Cardiac septum (tissue), 1 donor: ENCODE measurements at places on chromosomes 4 and X. TPM values are rescaled to one million over a fixed set of nuclear protein-coding genes. Genes with fewer than 3 reads are reported as not detected.

Gene UGT2A3
- total RNA-seq: not detected

Gene DAPP1
- total RNA-seq: 0.43 TPM

Gene DMRTC1B
- total RNA-seq: not detected

DNA sequence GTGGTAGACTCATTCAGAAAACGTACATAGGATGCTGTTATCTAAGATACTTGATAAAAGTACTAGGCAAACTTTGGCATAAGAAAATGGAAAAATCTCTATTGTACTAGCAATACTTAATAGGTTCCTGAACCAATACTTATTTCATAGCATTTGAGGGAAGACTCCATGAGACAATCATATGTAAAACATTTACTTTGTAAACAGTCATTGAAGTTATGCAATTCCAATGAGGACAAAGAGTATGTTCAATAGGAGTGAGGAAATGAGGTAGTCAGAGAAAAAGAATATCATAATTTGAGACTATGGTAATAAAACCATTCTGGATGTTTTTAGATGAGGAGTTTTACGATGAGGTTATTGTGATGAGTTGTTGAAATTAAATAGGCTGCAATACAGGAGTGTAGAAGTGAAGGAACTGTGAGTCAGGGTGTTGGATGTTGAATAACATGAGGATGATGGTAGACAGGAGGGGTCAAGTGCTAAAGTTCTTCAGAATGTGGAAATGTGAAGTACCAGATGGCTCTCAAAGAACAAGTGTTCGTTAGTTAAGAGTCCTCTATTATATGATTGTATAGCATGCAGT is 397.9 kb downstream of the PPP3CA start:
- DNase-seq: no peak

DNA sequence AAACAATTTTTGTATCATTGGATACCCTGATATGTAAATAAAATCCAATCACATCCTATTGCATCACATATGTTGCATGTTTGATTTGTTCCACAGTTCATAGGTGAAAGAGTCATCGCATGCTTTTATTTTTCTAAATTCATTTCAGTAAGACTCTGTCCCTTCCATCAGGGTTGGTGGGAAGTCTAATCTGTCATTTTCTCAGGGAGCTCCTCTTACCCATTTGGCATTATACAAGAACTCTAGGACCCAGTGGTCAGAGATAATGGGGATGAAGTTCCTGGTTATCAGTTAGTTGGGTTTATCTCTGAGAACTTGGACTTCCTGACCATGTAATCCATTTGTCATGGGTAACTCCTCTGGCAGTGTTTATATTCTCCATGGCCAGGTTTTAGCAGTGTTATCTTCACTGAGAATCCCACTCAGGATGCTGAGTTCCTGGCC is 227.1 kb upstream of the JADE1 start:
- no peak for DNase-seq

GRCh38 chr4:128449251-128449650 is 161.6 kb upstream of the PGRMC2 start:
- no peak for DNase-seq

GRCh38 chrX:130834149-130834548 is 68.9 kb downstream of the ENOX2 start:
- DNase-seq: no peak

DNA sequence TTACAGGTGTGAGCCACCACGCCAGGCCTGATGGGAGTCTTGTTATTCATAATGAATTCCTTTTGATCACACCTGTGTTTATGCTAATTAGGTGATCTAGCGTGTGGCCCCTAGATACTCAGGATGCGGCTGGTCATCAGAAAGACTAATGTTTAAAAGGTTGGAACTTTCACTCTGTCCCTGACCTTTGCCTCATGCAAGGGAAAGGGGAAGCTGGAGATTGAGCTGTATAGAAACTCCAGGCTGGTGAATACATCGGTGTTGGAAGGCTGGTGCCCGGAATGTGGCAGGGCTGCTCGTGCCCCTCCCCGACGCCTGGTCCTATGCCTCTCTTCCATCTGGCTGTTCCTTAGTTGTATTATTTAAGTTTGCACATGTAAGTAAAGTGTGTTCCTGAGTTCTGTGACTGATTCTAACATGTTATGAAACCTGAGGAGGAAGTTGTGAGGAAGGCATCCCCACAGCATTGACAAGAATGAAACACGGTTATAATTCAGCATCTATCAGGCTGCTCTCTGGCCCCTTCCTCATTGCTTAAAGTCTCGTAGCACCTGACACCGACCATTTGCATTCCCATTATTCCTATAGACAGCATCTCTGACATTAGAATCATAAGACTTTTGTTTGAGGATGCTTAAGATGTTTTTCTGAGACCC is 28.9 kb downstream of the CASP3 start:
- no peak for DNase-seq

DNA sequence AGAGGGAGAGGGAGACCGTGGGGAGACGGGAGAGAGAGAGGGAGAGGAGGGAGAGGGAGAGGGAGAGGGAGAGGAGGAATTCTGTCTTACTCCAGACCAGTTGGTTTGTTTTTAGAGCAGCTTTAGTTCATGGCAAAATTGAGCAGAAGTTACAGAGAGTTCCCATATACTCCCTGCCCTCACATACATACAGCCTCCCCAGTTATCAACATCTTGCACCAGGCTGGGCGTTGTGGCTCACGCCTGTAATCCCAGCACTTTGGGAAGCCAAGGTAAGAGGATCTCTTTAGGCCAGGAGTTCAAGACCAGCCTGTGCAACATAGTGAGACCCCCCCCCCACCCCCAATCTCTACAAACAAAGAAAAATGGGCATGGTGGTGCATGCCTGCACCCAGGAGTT is 79.8 kb upstream of the OGT start:
- no peak for DNase-seq

GRCh38 chr4:173748353-173748752 is 218.3 kb upstream of the HAND2 start:
- no peak for DNase-seq

DNA sequence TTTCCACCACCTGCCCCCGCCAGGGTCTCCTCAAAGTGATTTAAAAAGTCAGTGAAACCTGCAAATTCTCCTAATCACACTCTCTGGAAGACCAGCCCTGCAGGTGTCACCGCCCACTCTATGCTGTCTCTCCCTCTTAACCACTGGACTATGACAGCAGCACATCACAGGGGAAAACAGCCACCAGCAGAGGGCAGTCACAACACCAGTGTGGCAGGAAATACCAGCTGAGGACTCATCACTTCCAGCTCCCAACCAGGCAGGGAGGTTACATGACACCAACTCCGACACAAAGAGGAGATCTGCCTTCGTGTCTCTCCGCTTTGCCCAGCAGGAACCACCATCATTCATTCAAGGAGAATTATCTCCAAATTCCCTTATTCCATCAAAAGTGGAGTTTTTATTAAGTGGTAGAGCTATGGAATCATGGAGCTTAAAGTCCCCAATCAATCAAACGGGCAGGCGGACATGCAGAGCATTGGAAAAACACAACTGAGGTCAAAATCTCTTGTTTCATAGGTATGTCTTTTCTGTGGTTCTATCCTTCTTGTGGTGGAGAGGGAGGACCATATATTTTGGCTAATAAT is 91.3 kb downstream of the NSUN7 start:
- DNase-seq: peak; percentile 90

DNA sequence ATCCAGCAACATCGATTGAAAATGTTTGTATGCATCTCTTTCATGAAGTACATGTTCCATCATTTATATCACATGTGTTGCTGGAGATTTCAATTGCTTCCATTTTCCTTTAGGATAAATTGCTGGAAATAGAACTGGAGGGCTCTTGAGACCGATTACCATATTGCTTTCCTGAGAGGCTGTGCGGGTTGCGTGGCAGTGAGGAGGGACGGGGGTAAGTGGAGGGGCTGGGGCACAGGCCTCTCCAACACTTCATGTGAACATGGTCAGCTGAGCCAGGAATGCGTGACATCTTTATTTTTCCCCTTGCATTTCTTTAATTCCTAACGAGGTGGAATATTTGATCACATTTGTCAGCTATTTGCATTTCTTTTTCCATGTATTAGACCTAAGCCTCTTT is 144.6 kb downstream of the TBL1X start:
- DNase-seq: no peak

DNA sequence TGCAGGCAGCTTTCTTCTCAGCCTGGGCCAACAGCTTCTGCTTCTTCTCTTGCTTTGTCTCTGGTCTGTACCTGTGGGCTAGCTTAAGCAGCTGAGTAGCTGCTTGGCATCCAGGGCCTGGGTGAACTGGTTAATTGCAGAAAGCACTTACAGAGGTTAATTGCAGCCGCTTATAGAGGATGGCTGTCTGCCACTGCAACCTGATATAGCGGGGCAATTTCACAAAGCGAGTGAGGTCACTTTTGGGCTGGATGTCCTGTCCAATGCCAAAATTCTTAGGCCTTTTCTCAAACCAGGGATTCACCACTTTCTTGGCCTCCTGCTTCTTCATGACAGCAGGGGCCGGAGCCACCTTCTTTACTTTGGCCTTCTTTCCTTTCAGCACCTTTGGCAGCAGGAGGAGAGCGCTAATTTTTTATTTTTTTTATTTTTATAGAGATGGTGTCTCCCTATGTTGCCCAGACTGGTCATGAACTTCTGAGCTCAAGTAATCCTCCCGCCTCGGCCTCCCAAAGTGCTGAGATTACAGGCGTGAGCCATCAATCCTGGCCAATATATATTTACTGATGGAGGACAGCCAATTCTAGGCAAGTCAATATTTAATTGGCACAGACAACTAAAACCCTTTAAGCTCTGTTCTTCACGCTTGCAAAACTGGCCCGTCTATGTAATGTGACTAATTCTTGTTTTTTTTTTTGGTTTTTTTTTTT is 61.0 kb downstream of the ENOPH1 start:
- DNase-seq: no peak

GRCh38 chr4:153969542-153969941 is 180.7 kb upstream of the SFRP2 start:
- DNase-seq: no peak
